ENCODE measurements at places on chromosomes 3 and 15.

DNA sequence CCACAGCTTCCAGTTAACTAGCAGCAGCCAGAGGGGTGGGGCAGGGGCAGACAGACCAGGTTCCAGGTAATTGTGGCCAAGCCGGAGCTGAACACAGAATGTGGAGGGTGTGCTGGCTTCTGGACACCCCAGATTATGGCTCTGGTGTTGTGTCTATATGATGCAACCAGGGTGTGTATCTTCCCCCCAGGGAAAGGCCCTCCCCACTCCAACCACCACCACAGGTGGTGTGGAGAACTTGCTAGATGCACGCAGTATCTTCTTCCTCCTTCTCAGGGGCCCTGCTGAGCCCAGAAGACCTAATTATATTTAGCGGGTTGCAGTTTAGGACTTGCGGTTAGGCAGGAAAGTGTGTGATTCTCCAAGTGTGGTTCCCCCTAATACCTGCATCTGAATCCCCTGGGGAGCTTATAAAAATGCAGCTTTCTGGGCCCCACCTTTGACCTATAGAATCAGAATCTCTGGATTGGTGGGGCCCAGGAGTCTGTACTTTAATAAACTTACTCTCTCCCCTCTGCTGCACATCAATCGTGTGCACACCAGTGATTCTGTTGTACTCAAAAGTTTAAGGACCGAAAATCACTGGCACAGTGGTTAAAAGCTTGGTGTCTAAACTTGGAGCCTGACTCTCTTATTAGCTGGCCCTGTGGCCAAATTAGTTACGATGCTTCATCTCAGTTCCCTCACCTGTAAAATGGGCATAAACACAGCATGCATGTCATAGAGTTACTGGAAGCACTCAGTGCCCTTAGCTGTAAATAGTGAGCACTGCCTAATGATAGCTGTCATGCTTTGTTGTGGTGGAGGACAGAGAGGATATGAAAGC is 379.1 kb upstream of the PROK2 start:
- H3K27ac ChIP-seq, result no peak overlapping the region
- peak; percentile 33 for DNase-seq
- H3K4me1 ChIP-seq, result peaks cover 11% of the 10 kb centered on the region
- H3K4me3 ChIP-seq, result no peak overlapping the region

- no peak overlapping the region for H3K27ac ChIP-seq
- H3K4me3 ChIP-seq, result no peak overlapping the region
- no peaks in the 10 kb centered on the region for H3K36me3 ChIP-seq
- peak; percentile 12 for DNase-seq
- no peaks in the 10 kb centered on the region for H3K4me1 ChIP-seq
- no peaks in the 10 kb centered on the region for H3K27me3 ChIP-seq
Observed at GRCh38 chr3:161171113-161171512, 50.0 kb upstream of the NMD3 start.

GRCh38 chr3:191563722-191564121 is 102.8 kb downstream of the PYDC2 start:
- no peak overlapping the region for H3K27ac ChIP-seq
- no peaks in the 10 kb centered on the region for H3K27me3 ChIP-seq
- H3K4me1 ChIP-seq, result no peaks in the 10 kb centered on the region
- no peak overlapping the region for H3K4me3 ChIP-seq

DNA sequence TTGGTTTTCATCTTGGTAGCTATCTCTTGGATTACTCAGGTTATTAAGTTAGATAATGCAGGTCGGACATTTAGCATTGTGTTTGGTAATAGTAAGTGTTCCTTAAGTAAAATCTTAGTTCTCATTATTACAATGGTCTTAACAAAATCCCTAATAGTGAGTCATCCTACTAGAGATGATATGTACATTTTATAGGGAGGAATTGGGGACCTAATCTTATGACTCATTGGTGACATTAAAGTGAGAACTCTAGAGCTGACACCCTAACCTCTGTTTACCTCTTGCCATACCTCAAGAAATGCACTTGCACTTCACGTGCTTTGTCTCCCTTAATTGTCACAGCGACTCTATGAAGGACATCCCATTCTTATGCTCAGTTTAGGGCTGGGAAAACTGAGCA is 174.9 kb downstream of the CADPS start:
- no peaks in the 10 kb centered on the region for H3K4me1 ChIP-seq
- H3K27me3 ChIP-seq, result no peaks in the 10 kb centered on the region
- H3K4me3 ChIP-seq, result no peak overlapping the region
- DNase-seq, result no peak
- no peaks in the 10 kb centered on the region for H3K36me3 ChIP-seq
- no peak overlapping the region for H3K27ac ChIP-seq

DNA sequence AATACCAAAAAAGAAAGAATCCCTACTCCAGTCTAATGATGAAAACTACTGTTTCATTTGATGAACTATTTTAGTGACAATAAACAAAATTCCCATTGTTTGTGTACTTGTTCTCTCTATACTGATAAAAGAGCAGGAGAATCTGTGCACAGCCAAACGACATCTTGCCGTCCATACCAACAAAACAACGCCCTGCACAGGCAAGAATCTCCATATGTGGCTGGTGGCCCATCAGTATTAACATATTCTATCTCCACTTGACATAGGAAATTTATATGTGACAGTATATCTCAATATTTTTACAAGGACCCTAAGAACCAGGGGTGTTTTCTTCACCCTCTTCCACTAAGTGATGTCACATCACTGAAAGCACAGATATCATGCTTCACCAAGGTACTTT is 279.5 kb downstream of the ULK4 start:
- no peak overlapping the region for H3K4me3 ChIP-seq
- no peaks in the 10 kb centered on the region for H3K36me3 ChIP-seq
- no peaks in the 10 kb centered on the region for H3K27me3 ChIP-seq
- no peak overlapping the region for H3K27ac ChIP-seq
- no peak for DNase-seq

DNA sequence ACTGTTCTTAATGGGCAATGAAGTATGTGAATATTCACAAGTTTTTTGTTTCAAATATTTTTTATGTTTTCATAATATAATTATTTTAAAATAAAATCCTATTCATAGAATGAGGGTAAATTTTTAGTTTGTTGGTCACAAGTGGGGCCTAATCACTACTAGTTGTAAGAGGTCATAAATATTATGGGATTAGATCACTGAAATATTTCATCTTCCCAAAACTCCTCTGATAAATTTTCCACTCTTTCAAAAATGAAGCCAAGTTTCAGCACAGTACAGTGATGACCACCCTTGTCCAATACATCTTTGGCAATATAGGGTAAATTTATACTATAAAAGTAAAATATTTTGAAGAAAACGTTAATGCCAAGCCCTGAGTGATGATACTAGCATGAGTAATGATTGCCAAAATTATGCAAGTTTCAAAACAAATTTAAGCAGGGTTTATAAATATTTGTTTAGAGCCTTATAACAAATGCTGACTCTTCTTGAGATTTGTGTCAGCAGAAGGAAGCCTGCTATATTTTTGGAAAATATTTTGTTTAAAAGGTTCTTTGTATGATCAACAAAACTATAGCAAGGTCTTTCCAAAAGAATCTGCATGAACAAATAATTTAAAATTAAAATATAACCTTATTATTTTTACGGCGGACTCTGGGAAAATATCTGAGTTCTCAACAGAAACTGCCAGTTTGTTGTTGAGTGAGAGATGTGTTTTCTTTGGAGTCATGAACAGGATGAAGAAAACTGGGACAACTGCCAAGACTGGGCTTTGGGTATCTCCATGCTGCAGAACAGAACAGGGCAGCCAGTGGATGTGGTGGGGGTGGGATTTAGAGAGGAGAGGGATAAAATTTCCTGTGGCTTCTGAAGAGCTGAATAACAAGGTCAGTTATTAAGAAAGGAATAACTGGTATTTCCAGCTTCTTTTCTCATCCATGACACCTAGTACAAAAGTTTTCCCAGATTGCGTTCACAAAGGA is 17.9 kb upstream of the TM4SF1 start:
- no peaks in the 10 kb centered on the region for H3K27me3 ChIP-seq
- H3K36me3 ChIP-seq, result no peaks in the 10 kb centered on the region
- no peak overlapping the region for H3K27ac ChIP-seq
- peaks cover 14% of the 10 kb centered on the region for H3K4me1 ChIP-seq
- DNase-seq, result no peak
- H3K4me3 ChIP-seq, result no peak overlapping the region

DNA sequence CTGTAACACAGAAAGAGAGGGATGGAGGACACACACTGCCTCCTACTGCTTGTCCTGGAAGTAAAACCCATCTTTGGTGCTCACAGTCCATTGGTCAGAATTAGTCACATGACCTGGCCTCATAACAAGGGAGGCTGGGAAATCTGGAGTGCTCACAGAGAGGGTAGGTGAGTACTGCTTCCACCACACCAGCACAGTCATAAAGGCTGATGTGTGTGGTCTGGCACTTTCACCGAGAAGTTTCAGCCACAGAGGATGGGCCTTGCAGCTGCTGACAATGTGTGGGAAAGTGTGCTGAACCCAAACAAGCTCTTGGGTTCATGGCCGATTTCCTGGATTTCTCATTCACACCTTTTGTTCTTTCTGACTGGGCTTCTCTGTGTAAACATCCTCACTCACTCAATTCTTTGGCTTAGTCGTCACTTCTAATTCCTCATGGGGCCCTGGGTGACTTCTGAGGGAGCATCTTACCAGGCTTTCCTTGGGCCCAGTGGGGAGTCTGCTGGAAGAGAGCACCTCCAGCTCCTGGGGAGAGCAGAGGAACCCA is 100.7 kb downstream of the ASB7 start:
- no peak for DNase-seq
- no peaks in the 10 kb centered on the region for H3K4me1 ChIP-seq

DNA sequence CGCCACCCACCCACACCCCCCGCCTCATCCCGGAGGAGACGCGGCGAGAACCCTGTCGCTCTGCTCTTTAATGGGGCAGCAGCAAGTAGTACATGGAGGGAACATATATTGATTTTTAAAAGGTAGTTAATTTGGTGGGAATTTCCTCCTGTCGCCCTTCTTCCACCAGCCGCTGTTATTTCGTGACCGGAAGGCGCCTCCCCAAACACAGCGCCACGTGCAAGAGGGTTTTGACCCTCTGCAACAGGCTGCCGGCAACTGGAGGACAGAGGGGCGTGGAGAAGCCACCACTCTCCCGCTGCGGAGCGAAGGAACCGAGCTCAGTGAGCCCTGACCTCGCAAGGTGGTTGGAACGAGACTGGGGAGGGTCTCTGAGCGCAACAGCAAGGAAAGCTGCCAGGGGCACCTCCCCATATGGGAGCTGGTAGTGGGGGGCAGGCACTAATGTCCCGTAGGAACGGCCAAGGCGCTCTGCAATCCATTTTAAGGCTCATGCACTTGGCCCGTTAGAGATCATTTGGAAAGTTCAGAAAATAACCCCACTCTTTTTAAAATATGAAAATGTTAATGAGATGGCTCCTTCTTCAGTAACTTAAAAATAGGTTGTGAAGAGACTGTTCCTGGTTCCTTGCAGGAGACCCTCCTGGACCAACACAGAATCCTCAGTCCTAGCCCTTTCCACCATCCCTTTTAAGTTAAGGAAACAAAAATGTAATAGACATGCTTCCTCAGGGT is 4.3 kb downstream of the ONECUT1 start:
- no peak overlapping the region for H3K4me3 ChIP-seq
- peaks cover 81% of the 10 kb centered on the region for H3K27me3 ChIP-seq
- no peaks in the 10 kb centered on the region for H3K36me3 ChIP-seq
- no peak overlapping the region for H3K27ac ChIP-seq
- DNase-seq, result no peak

DNA sequence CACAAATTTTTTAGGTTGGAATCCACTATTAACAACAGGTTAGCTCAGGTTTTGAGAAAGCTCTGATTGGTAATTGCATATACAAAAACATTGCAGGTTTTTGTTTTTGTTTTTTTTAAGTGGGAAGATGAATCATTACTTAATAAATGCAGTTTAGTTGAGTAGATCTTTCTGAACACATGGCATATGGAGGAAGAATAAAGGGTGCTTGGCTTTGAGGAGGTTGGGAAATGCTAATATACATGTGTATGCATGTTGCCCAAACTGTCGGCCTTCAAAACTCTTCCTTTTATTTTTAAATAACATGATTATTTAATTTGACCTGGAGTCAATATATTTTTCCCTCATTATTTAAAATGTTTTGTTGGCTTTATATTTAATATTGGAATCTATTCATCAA is 32.8 kb downstream of the ZBTB38 start:
- H3K36me3 ChIP-seq, result peaks cover 8% of the 10 kb centered on the region
- H3K4me3 ChIP-seq, result no peak overlapping the region
- no peaks in the 10 kb centered on the region for H3K27me3 ChIP-seq
- no peak overlapping the region for H3K27ac ChIP-seq
- H3K4me1 ChIP-seq, result peaks cover 22% of the 10 kb centered on the region

DNA sequence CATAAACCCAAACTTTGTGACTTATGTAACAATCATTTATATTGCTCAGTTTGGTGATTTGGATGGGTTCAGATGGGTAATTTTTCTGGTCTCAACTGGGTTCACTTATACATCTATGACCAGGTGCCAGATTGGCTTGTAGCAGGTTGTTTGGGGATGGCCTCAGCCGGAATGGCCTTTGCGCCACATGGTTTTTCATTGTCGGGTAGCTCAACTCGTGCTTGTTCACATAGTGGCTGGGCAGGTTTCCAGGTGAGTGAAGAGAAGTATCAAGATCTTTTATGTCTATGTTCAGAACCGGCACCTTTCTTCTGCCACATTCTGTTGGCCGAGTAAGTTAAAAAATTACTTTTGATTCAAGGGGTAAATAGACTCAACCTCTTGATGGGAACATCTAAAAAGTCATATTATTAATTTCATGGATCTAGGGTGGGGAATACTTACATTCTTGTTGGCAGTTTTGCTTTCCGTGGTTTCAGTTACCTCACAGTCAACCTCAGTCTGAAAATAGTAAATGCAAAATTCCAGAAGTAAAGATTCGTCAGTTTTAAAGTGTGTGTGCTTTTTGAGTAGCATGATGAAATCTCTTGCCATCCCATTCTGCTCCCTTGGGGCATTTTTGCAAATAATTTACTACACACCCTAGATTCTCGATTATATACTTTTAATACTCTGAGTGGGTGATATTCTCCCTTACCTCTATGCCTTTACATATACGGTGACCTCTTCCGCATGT is 745.7 kb upstream of the CCDC54 start:
- H3K4me3 ChIP-seq, result no peak overlapping the region
- H3K27me3 ChIP-seq, result no peaks in the 10 kb centered on the region
- DNase-seq, result no peak
- H3K27ac ChIP-seq, result no peak overlapping the region
- H3K4me1 ChIP-seq, result no peaks in the 10 kb centered on the region
- H3K36me3 ChIP-seq, result no peaks in the 10 kb centered on the region

DNA sequence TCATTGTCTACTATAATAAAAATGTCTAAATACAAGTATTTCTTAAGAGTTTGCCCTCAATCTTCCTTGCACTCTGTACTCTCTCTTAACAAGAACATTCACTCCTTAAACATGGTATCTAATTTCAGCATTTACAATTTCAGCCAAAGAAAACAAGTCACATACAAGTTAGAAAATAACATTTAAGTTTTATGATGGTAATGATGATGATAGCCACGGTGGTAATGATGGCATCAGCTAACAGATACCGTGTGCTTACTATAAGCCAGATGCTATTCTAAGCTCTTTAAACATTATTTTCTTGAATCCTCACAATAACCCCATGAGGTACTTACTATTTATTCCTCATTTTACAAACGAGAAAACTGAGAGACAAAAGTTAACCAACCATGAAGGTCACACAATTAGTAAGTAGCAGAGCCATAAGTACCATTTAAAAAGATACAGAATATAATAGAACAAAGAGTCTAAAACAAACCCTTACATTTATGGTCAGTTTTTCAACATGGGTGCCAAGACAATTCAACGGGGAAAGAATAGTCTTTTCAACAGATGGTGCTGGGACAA is 7.4 kb downstream of the SPICE1 start:
- H3K27ac ChIP-seq, result no peak overlapping the region
- no peaks in the 10 kb centered on the region for H3K27me3 ChIP-seq
- H3K36me3 ChIP-seq, result peaks cover 12% of the 10 kb centered on the region
- H3K4me1 ChIP-seq, result no peaks in the 10 kb centered on the region

All from CD14-positive monocyte (primary cell).